ENCODE measurements at places on chromosomes 12 and 14.

GRCh38 chr12:108568338-108569154 is 6.2 kb downstream of the ISCU start:
- no peak for DNase-seq

DNA sequence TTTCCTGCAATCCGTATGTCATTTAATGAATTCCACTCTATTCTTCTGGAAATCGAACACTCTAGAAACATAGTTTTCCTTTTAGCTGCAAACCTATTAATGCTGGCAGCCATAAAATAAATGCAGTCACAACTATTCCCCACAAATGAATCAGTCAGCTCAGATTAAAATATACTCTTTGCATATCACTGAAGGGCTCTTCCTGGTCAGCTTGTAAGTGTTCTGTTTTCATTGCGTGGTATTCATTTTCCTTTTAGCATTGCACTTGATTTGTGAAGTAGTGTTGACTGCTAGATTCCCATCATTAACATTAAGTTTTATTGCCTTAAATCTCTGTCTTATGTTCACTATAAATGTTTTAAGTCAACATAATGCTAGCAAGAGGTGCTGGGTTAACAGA is 685.9 kb downstream of the DIO2 start:
- DNase-seq, result no peak

DNA sequence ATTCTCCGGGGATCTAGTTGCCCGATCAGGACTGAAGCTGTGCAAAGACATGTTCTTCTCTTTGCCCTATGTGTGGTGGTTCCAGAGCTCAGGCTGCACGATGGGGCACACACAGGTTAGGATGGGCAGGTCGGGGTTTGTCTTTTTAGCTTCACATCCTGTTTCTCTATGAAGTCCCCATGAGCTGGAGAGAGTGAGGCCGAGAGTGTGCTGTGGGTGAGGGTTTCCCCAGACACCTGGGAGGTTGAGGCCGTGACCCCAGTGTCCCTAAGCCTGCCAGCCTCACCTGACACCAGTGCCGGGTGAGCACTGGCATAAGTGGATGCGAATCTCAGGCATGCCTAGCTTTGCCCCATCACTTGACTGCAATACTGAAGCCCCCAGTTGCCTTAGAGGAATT is 32.9 kb upstream of the IGF1 start:
- no peak for DNase-seq

DNA sequence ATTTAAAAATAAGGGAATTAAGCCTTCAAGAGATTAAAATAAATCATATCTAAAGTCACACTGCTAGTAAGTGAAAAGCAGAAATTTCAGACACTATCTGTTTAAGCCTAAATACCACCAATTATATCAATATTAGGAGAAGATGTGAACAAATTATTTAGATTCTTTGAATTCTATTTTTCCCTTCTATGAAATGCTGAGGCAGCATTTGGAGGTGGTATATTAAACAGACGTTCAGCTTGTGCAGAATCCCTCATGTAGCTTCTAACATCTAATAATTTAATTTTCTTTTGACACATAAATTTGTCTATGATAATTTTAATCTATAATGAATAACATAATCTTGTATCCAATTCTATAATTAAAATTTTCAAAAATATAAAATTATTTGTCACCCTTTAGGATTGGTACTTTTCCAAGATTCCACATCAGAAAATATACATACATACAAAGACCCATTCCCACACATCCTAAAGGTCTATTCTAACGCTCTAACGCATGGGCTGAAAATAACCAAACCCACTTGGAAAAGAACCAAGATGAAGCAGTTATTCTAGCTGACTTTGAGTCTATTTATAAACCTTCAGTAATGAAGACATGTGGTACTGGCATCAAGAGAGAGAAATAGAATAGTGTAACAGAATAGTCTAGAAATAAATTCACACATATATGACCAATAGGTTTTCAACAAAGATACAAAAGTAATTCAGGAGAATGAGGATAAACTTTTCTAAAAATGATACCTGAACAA is 751.8 kb downstream of the GALC start:
- DNase-seq, result no peak

GRCh38 chr12:48770756-48771155 is 18.1 kb downstream of the ADCY6 start:
- no peak for DNase-seq

GRCh38 chr12:74317078-74317601 is 220.5 kb upstream of the ATXN7L3B start:
- peak; percentile 42 for DNase-seq

DNA sequence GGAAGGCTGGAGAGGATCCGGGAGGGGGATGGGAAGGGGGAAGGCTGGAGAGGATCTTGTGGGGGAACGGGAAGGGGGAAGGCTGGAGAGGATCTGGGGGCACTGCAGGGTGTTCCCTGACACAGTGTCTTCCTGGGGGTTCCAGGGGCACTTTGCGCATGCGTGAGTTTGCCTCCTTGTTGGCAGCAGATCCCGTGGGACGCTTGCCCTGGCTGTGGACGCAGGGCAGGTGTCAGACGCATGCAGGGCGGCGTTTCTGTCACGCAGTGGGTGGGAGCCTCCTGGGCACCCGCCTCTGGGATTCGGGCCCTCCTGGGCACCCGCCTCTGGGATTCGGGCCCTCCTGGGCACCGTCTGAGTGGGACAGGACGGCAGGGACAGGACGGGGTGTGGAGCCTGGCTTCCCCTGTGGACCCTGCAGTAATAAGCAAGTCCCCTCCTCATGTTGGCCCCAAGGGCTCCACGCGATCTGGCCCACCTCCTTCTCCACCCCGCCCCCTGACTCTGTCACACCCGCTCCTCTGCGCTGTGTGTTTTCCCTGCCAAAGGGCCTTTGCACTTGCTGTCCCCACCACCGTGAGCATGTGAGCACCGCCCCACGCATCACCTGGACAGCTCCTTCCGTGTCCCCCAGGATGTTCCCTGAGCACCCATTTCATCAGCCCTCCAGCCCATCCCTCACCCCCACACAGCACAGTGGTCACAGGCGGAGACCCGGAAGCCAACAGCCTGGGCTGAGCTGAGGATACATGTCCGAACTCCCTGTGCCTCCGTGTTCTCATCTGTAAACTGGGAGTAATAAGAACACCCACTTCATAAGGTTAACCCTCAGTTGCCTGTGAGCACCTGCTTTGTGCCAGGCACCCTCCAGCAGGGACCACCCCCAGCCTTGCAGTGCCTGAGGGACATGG is 4.4 kb downstream of the MMP17 start:
- DNase-seq, result peak; percentile 33

GRCh38 chr14:24965934-24966578 is 83.9 kb downstream of the STXBP6 start:
- DNase-seq, result peak; percentile 5

GRCh38 chr14:61701946-61702345 is 6.6 kb downstream of the HIF1A start:
- no peak for DNase-seq
